ENCODE measurements at places on chromosomes 4 and X.

DNA sequence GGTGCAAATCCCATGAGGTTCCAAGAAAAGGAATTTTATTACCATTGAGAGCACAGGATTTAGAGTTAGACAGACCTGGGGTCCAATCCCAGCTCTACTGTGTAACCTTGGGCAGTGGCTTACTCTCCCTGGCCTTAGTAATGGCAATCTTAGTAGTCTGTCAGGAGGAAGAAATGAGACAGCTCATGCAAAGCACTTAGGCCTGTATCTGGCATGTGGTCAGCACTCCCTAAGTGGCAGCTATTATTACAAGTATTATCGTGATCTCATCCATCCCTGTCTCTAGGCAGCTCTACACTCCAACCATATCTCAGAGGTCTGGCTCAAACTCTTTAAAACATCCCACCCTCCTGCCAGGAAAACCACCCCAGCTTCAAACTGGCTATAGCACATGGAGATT, 129.6 kb upstream of the NALF2 start:
- DNase-seq: no peak

DNA sequence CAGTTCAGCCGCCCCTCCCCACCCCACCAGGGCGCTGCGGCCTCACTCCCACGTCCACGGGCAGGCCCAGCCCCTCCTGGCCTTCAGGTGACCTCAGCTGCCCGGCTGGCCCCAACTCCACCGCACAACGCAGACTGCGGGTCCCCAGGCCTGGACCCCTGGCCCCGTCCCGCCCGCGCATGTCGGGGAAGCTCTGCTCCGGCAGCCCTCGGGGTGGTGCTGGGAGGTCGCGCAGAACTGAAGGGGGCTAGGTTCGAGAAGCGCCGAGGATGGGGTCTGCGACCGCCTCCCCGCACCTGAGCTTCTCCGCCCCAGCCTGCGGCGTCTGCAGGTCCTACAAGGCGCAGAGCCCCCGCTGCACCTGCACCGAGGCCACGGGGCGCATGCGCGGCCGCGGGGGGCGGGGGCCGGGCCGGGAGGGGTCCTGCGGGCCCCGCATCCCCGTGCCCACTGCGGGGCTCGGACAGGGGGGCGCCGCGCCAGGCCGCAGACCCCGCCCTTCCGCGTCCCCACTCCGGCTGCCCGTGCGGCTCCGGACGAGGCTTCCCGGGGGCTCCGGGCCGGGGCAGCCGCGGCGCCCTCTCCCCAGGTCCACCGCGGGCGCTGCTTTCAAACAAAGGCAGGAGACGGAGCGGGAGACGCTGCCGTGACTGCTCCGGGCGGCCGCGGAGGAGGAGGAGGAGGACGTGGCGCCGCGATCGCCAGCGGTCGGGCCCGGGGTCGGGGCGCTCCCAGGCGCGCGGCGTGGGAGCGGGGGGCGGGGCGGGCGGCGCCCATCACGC, 672 bp upstream of the NAT8L start:
- peak; percentile 95 for DNase-seq

DNA sequence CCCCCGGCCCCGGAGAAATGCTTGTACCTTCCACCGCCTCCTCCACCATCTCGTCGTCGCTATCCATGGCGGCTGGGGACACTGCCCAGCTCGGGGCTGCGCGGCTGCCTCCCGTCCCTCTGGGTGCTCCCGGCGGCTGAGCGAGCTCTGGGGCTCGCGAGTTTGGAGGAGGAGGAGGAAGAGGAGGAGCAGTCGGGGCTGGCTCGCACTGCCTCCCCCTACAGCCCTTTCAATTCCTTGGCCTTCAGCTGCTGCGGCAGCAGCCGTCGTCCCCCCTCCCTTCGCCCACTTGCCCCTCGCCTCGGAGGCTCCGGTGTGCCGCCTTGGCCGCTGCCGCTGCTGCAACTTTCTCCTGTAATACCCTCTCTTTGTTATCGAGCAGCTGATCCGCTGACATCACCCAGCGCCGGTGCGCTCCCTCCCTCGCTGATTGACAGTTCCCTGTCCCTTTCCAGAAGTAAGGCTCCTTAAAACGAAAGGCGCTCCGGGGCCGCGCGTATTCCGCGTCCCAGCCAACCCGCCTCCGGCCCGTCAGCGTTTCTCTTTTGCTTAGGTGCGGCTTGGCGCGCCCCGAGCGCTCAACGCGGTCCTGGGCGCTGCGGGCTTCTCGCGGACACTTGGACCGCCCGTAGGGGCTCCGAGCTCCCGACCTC, at the start of gene SETD7:
Gene SETD7, minus strand, starts transcription at position 149 of the 653 bp plus-strand sequence. Its CDS starts 82 bp downstream, at position 67.
- DNase-seq: peak; percentile 76

DNA sequence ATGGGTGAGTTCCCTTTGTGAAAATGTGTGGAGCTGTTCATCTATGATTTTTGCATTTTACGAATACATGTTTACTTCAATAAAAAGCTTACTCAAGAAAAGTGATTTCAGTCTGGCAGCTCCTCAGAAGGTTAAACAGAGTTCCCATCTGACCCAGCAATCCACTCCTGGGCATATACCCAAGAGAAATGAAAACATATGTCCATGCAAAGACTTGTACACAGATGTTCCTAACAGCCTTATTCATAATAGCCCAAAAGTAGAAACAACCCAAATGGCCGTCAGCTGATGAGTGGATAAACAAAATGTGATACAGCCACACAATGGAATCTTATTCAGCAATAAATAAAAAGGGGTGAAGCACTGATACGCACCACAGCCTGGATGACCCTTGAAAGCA, 20.8 kb downstream of the CLCN4 start:
- no peak for DNase-seq

DNA sequence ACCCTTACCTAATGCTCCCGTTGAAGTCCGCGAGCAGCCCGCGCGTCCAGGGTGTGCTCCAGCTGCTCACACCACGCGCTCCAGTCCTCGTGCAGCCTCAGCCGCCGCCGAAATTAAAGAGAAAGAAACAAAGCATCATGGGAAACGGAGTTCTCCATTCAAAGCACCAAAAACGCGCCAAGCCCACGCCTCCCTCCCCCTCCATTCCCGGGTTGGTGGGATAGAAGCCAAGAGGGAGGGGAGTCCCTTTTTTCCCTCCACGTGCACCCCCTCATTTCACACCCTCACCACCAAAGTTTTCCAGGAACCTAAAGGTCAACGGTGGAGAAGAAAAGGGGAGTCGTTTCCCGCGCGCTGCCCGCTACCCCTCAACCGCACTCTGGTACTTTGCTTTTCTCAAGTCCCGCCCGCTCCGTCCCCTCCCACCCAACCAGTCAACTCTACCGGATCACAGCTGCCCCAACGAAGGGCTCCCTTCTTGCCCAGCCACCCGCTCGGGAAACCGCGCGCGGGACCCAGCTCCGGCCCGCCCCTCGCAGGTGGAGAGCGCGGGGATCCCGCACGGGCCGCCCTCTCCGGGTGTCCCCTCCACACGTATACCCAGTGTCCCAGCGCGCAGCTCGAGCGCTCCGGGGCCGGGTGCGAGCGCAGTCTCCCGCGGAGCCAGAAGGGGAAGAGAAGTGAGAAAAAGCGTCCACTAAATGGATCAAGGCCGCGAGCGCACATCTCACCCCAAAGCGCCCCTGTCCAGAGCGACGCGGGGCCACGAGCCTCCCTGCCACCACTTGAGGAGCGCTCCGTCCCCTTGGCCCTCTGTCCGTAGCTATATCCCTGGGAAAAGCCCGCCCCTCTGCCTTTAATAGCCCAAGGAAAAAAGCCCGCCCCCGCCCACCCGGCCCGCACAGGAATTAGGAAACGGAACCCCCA, 65.1 kb upstream of the CCDC160 start:
- DNase-seq: peak; percentile 40

All from D341Med (cell line).